Stimulated activated naive CD4-positive, alpha-beta T cell treated with Interleukin-2 at 50 U/mL for 16 hours (primary cell): ENCODE measurements at places on chromosomes 7 and 10.
A peak's percentile ranks its signal among the peaks of the same experiment; 100 is the strongest.

DNA sequence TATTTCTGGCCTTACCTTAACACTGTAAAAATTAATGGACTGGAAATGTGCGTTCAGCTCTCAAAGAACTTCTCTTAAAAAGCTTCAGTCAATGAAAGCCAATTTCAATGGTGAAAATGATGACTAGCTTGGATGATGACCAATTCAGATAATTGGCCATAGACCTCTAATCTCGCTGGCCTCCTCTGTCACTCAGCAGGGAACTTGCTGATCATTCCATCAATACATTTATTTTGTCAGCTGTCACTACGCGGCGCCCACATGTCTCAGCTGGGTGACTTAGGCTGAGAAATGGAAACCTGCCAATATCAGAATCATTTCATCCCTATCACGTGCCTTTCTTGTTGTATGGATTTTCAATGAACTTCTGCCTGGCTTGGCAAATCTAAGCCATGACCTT, 673.0 kb upstream of the AUTS2 start:
- DNase-seq, result no peak

- no peak for DNase-seq
Measured at GRCh38 chr7:96300986-96301385, 20.9 kb downstream of the SLC25A13 start.

GRCh38 chr7:61111-61510, 131.3 kb upstream of the FAM20C start:
- no peak for DNase-seq

- peak; percentile 95 for DNase-seq
Measured at GRCh38 chr10:101031128-101031795, at the start of the genes PDZD7 and SFXN3. Gene PDZD7, minus strand, starts transcription at chr10:101031129. Its CDS starts 910 bp downstream, at chr10:101030219. Gene SFXN3, plus strand, starts transcription at chr10:101031234. Its CDS starts 3,461 bp downstream, at chr10:101034695.

DNA sequence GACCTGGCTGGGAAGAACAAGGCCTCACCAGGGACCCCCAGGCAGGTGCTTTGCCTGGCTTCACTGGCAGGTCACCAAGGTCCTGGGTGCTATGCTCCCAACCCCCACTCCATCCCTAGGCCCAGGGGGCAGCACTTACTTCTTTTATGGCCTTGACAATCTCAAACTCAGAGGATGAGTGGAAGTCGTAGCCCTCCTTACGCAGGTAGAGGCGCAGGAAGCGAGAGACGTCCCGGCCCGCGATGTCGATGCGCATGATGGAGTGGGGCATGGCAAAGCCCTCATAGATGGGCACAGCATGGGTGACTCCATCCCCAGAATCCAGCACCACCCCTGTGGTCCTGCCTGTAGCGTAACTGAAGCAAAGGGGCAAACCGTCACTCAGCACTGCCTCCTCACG, 18.5 kb downstream of the ACTR1A start:
- DNase-seq, result no peak

GRCh38 chr10:8923096-8923495, 868.6 kb downstream of the GATA3 start:
- DNase-seq, result no peak

GRCh38 chr10:104090611-104091010, 4.9 kb upstream of the COL17A1 start:
- no peak for DNase-seq

DNA sequence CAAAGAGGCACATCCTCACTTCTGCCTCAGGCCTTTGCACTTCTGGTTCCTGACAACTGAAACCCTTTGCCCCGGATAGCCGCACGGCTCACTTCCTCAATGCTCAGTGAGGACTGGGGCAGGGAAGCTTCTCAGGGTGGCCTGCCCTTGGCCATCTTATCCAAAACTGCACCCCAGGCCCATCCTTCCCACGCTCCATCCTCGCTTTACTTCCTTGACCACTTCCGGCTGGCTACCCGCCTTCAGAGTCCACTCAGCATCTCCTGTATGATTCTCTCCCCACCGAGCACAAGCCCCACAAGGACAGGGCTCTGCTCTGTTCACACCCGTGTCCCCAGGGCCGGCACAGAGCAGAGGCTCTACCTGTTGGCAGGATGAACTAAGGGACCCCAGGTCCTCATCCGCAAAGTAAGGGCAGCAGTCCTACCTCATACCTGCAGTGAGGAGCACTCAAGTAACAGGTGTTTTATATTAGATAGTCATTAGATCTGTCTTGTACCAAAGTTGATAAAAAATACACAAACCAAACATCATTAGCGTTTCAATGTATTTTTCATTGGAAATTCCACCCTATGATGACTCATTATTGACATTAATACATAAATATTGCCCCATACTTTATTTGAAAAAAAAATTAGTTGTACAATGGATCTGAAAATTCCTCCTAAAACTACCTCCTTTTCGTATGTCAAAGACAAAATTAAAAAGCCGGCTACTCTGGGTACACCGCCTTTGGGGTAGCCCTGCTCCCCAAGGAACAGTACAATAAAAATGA, 35.0 kb downstream of the GNA12 start:
- no peak for DNase-seq

DNA sequence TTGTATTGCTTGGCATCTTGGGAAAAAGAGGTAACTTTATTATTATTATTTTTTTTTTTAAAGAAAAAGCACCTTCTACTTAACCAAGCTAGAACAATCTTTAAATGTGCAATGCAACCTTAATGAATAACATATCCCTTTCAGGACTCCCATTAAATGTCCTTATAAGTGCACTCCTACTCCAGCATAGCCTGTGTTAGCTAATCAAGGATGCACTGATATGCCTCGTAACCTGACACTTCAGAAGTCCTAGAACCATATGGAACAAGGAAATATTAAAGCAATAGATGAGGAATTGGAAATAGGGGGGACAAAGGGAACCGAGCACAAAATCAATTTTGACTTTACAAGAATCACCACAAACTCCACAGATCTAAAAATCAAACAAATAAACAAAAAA, 522.4 kb downstream of the PARD3 start:
- DNase-seq, result no peak

GRCh38 chr10:62480196-62480595, 106.0 kb downstream of the ZNF365 start:
- no peak for DNase-seq

DNA sequence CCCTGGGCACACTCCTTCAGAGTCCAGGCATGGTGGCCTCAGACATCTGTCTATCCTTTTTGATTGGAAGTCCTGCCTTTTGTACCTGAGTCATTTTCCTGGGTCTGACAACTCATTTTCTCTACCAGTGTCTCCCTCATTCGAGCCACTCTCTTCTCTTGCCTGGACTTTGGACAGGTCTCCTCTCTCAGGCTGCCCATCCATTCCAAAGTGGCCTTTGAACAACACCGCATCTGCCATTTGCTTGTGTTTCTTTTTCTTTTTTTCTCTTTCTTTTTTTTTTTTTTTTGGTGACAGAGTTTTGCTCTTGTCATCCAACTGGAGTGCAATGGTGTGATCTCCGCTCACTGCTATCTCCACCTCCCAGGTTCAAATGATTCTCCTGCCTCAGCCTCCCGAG, 142.1 kb upstream of the COBL start:
- DNase-seq, result no peak

DNA sequence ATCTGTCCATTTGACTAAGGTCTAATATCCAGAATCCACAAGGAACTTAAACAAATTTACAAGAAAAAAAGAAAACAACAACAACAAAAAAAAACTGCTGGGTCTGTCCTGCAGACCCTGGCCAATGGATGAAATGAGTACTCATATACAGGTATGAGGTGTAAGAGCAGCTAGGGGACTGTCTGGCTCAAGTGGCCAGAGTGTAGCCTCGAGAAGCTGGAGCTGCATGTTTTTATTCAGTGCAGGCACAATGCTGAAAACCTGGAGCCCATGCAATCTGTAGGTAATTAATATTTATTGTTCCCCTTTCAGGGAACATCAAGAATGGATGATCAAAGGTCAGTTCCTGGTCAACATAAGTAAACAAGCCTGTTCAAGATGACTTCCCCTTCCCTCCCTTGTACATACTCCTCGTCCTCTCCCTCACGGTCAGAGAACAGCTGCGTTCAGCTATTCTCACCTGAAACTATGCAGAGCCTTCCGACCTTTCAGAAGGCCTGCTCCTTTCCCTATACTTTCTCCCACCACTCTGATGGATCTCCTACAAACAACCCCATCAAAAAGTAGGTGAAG, 15.5 kb downstream of the CYP2C19 start:
- no peak for DNase-seq

- no peak for DNase-seq
Measured at GRCh38 chr7:139568346-139568675, 44.8 kb downstream of the CLEC2L start.

DNA sequence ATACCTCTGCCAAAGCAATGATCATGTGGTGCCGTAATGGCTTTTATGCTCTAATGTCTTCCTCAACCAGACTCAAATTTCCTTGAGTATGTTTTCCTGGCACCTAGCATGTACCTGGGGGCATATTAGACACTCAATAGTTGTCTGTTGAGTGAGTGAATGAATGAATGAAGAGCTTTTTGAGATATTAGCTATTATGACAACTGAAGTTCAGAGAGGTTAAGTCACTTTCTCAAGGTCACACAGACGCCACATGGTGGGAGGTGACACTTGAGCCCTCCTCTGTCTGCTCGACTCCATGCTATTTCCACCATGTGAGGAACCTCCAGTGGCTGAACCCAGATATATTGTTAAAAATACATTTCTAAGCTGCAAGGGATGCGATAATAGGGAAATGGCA, 132.1 kb downstream of the PRPF18 start:
- DNase-seq, result no peak

DNA sequence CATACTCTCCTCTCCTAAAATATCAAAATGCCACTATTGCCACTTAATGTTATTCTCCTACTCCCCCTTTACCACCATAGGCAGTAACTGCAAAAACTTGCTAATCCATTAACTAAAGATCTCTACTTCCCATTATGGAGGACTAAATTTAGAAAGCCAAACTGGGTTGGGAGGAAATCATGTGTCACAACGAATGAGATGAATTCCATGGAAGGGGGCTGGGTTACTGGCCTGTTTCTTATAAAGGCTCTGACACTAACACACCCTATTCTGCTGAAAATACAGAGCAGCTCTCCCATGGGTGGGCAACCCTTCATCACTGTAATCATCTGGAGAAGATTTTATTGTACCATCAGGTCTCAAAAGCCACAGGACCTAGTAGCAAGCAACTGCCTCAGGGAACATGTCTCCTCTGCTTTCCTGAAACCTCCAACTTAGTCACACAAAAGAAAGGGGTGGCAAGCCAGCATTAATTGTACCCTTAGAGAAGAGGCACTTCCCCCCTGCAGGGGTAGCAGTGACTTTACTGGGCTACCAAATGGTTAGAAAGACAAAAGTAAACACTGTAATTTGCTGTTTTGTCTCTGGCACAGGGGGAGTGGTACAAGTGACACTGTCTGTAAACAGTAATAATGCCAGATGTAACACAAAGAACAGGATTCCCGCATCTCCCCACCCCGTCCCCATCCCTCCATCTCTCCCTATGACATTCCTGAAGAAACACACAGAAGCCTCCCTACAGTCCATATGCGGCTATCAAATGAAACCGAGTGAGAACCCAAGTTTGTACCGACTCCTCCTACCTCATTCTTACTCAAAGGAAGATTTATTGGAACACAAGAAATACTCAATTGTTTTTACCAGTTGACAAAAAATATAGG, 81.6 kb downstream of the ARMH3 start:
- DNase-seq, result no peak

GRCh38 chr10:86160890-86161585, 205.6 kb downstream of the GRID1 start:
- no peak for DNase-seq

- peak; percentile 31 for DNase-seq
Measured at GRCh38 chr7:87876869-87877234, 559 bp downstream of the DBF4 start.

GRCh38 chr7:86454753-86455152, 189.0 kb upstream of the GRM3 start:
- DNase-seq, result no peak

- DNase-seq, result no peak
Measured at GRCh38 chr10:31129271-31129670, 97.6 kb upstream of the ZNF438 start.

- DNase-seq, result no peak
Measured at GRCh38 chr10:42917821-42918220, 135.2 kb downstream of the BMS1 start.

DNA sequence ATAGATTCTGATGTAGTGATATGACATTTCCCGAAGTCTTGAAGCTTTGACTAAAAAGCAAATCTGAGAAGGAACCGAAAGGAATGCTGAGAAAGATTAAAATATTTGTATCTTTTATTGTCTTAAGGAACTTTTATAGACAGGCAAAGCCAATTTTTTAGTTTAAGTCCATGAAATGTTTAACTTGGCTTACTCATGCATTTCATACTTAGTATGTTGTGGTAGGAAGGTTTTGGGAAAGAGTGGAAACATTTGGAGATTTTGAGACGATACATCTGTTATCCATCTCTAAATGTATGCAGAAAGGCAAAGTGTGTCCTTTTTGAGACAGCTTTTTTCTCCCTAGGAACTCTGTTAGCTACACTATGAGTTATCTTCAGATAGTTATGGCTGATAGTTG, 10.1 kb downstream of the TBC1D12 start:
- no peak for DNase-seq

DNA sequence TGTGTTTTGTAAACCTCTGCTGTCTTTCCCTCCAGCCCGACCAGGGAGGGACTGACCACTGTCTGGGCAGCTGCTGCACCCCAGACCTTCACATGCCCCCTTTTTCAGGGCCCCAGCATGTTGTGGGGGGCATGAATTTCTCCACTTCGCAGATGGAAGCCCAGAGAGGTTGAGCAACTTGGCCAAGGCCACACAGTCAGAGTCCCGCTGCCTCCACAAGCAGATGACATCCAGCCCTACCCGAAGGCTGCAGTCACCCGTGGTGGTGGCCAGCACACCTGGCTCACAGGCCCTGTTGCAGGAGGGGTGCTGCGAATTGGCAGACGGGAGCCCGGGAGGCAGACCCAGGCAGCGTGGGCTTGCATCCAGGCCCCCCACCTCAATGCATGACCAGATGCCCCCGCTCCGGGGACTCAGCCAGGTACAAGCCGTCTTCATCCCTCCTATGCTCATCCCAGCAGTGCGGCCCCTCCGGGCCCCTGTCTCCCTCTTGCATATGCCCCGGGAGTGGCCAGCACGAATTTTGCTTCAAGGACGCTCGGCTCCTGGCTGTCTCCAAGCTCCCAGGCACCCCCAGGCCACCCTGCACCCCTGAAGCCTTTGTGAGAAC, 36.0 kb upstream of the PDGFA start:
- DNase-seq, result no peak

- no peak for DNase-seq
Measured at GRCh38 chr7:28678431-28678965, 266.2 kb downstream of the CREB5 start.

DNA sequence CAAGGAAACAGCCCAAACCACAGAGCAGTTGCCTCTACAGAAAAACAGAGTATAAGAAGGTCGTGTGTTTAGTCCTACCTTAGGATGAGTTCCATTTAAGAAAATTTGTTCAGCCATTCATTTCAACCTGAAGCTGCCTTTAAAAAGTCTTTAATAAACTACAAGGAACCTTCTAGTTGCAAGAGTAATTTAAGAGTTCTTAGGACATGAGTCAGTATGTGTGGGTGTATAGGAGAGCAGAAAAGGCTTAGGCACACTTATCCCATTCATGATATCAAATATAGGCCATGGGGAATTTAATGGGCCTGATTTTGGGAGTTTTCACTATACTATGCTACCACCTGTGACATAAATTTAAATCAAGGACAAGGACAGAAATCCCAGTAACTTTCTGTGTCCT, 496.8 kb downstream of the TFEC start:
- no peak for DNase-seq
